ENCODE measurements at places on chromosomes 5 and 9.

- no peak for DNase-seq
Measured at GRCh38 chr5:107428303-107428813, 242.4 kb downstream of the EFNA5 start.

DNA sequence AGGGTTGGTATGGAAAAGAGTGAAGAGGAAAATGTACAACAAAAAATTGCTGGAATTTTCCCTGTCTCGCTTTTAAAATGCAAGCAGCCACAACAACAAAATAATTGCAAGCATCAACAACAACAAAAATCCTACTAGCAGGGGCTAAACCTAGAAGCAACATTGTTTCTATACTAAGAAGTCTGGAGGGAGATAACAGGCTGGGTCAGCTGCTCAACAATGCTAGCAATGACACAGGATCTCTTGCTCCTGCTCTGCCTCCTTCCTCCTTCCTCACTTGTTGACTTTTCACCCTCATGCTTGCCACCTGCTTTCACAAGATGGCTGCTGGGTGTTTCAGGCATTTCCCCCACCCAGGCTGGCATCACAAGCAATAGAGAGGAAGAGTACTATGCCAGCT is 7.6 kb upstream of the AOPEP start:
- no peak for DNase-seq

DNA sequence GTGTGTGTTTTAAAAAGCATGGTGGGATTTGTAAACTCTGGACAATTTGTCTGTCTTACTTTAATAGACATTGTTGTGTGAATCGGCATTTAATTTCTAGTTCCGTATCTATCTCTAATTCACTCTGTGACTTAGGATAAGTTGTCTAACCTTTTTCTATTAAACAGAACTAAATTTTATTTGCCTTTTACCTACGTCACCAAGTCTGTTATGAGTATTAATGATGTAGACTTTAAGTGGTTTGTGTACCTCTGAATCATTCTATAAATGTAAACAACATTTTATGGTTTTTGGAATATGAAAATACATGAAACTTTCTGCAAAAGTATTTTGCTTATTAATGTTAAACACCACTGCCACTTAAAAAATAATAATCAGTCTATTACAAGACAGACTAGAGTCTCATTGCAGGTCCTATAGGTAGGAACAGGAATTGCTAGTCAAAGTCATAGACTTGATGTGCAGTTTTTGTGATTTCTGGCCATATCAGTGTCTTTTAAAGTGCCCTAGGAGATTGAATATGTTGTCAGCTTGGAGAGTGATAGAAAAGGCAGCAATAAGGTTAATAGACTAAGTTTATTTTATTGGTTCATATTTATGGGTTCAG is 5.6 kb downstream of the RBM27 start:
- DNase-seq = peak; percentile 41

- DNase-seq = no peak
Measured at GRCh38 chr5:107617052-107617451, 53.7 kb downstream of the EFNA5 start.

GRCh38 chr9:70133253-70134208 is 89.9 kb downstream of the MAMDC2 start:
- DNase-seq = no peak

DNA sequence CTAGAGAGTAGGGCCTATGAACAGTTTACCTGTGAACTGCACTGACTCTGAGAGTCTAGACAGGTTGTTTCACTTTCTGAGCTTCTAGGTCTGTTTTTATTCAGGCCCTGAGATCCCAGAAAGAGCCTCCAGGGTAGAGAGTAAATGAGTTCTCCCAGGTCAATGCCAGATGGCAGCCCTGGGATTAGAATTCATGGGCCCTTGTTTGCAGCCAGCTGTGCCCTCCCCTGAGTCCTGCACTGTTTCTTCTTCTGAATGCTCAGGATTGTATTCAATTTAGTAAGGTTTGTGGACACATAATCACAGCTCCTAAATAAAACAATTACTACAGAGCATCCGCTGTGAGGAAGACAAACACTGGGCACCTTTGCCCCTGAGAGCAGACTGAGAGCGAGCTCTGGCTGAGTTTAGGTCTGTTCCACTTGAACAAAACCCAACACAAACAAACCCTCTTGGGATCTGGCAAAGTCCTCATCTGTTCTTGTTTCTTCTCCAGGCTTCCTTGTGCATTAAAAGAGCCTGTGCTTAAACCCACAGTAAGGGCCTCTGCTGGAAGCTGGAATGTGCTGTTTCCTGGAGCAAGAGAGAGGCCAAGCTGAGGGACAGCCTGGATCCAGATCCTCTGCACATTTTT is 29.9 kb downstream of the FAM219A start:
- no peak for DNase-seq

GRCh38 chr5:119597728-119598298 is 31.5 kb upstream of the FAM170A start:
- DNase-seq = no peak

DNA sequence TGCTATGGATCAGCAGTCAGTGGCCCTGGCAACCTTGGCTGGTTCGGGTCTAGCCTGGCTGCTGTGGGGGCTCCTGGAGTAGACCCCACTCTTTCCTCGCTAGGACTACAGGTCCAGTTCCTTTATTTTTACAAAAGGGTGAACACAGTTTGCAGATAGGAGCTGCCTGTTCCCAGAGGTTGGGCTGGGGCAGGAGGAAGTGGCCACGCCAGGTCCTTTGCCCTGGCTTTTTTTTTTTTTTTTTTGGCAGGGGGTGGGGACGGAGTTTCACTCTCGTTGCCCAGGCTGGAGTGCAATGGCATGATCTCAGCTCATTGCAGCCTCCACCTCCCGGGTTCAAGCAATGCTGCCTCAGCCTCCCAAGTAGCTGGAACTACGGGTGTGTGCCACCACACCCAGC is 7.9 kb downstream of the SLC2A6 start:
- DNase-seq = no peak

- DNase-seq = no peak
Measured at GRCh38 chr9:130450344-130451003, 5.7 kb downstream of the ASS1 start.

DNA sequence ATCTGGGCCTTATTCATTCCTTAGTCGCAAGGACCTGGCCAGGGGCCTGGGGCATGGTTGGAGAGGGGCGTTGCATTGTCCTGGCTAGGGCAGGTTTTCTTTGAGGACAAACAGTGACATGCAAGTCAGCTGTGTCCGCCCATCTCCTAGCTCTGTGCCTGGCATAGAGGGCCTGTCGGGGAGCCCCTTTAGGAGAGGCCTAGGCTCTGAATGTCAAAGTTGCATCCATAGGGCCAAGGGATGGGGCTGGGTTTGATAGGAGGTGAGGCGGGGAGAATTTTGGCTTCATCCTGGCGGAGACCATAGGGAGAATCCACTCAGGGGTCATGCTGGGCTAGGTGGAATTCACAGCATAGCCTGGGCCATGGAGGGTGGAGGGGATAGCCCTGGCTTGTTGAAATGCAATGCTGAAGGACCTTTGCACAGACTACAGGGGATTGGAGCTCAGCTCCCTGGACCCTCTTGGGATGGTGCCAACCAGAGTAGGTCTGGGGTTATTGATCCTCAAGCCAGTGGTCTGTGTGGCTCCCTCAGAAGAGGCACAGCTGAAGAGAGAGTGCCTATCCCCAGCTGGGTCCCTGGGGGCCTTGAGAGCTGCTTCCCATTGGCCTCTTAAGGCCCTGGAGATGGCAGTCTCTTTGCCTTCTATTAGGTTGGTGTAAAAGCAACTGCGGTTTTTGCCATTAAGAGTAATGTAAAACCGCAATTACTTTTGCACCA is 104.0 kb downstream of the RGS3 start:
- no peak for DNase-seq

GRCh38 chr9:38700695-38701094 is 19.2 kb downstream of the FAM240B start:
- no peak for DNase-seq

DNA sequence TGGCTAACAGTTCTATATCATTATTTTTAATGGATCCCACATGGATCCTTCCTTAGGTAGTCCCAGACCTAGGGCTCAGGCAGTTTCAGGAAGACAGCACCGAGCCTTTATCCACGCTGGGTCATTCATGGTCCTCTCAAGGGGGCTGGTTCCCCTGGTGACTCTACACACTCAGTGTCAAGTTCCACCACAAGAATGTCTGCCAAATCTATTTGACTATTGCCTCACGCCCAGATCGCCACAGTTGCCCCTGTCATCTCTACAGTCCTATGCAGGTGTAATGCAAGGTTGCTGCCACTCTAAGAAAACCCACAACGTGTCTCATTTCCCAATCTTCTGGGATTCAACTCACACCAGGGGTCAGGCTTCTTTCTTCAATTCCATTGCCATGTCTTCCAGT is 8.0 kb upstream of the ZNF366 start:
- DNase-seq = no peak

GRCh38 chr9:86994231-86994630 is 46.9 kb upstream of the GAS1 start:
- DNase-seq = no peak

DNA sequence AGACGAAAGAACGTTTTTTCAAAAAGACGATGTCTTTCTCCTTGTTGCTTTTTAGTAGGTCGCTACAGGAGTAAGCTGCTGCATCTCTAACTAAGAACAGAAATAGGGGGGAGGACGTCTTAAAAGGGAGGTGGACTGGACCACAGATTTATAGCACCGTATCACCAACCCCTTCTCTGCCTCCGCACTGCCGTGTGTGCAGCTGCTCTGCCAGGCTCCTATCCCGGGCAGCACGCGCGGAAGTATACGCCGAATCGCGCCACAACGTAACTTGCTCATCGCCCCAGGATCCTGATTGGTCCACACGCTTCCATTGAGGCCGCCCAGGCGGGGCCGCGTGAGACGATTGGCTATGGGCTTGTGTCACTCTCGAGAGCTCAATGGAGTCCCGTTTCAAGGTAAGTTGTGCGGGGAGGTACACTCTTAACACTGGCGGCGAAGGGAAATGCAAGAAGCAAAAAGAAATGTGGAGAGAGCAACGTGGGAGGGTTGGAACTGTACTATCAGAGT is at the start of gene ELAVL2:
Gene ELAVL2, minus strand, starts transcription at position 121 of the 510 bp plus-strand sequence. CDS start 64,006 bp downstream, outside the sequence.
- DNase-seq = no peak

DNA sequence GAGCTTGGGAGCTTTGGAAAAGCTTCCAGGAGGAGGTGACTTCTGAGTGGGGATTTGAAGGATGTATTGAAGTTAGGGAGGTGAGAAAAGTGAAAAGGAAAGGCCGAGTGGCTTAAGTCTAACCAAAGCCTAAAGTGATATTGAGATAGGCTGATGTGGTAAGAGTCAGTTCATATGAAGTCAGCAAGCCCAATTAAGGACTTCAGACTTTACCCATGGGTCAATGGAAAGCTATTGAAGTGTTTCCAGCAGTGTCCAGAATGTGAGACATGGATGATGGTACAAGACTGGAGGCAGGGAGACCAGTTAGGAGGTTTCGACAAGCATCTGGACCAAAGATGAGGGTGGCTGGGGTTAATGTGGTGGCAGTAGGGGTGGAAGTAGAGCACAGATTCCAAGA is 134.3 kb upstream of the WWC1 start:
- no peak for DNase-seq

DNA sequence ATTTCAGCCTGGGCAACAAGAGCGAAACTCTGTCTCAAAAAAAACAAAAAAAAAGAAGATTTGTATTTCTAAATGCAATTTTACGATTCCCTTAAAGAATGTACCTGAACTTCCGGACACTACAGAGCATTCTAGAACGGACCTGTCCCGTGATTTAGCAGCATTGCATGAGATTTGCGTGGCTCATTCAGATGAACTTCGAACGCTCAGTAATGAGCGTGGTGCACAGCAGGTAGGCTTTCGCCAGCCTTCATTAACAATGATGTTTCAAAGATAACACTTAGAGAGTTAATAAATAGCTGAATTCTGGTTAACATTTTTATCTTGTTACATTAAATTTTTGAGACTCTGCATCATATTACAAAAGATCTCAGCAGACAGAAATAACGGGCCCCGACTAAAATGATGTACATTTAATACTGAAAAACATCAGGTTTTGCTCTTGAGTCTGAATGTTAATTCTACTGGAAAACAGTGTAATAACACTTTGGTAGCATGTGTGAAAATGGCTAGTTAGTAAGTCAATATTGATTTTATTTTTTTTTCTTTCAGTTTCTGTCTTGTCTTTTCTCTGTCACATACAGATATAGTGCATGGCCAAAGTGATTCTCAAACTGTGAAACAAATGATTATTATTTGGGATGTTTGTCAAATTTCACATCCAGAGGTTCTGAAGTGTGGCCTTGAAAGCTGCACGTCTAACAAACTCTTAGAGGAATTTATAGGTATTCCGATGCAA is 23.3 kb downstream of the CCNH start:
- no peak for DNase-seq

GRCh38 chr9:106670418-106670817 is 192.5 kb upstream of the ZNF462 start:
- DNase-seq = no peak

DNA sequence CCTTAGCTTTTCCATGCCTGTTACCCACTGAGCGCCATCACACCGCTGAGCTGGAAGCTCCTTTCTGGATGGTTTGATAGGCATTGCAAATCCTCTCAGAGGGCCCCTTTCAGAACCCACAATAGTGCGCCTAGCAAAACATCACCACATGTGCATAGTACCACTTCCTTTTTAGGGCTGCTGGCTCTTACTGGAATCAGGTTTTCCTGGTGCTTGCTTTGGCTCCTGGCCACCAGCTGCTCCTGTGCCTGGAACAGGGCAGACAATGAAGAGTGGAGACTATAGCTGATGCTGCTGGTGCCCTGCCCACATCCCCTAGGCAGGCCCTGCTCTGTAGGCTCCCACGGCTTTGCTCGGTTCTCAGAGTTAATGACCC is 163.6 kb upstream of the SEMA6A start:
- no peak for DNase-seq

GRCh38 chr9:18149471-18150011 is 324.4 kb upstream of the ADAMTSL1 start:
- no peak for DNase-seq

DNA sequence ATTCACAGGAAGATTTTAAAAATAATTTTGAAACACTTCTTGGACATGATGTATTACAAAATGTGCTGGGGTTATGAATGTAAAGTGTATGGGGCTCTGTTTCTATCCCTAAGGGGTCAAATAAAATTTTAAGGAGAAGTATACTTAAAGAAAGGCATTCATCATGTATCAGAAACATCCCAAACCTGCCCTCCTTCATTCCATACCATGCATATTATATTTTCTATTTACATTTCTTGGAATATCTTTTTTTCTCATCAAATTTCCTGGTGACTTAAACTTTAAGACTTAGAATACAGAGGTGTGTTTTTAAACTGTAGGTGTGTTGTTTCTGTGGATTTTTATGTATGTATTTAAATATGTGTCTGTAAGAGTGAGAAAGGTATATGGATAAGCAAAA is 96.1 kb upstream of the ADAMTS19 start:
- DNase-seq = no peak

- no peak for DNase-seq
Measured at GRCh38 chr9:14563902-14564624, 129.2 kb downstream of the ZDHHC21 start.

- no peak for DNase-seq
Measured at GRCh38 chr9:75935591-75935990, 45.1 kb downstream of the PCSK5 start.
